Activated CD4-positive, alpha-beta T cell treated with anti-CD3 and anti-CD28 coated beads, Interleukin-2, amount 10 ng/mL, durations not matched to agents 24 days and 14 days (primary cell): ENCODE measurements at places on chromosomes 1 and 21. TPM values are rescaled to one million over a fixed set of nuclear protein-coding genes. Genes with fewer than 3 reads are reported as not detected.
A peak's percentile ranks its signal among the peaks of the same experiment; 100 is the strongest.

Gene LTN1
- 25.6 and 31.0 TPM in 2 replicates for total RNA-seq

DNA sequence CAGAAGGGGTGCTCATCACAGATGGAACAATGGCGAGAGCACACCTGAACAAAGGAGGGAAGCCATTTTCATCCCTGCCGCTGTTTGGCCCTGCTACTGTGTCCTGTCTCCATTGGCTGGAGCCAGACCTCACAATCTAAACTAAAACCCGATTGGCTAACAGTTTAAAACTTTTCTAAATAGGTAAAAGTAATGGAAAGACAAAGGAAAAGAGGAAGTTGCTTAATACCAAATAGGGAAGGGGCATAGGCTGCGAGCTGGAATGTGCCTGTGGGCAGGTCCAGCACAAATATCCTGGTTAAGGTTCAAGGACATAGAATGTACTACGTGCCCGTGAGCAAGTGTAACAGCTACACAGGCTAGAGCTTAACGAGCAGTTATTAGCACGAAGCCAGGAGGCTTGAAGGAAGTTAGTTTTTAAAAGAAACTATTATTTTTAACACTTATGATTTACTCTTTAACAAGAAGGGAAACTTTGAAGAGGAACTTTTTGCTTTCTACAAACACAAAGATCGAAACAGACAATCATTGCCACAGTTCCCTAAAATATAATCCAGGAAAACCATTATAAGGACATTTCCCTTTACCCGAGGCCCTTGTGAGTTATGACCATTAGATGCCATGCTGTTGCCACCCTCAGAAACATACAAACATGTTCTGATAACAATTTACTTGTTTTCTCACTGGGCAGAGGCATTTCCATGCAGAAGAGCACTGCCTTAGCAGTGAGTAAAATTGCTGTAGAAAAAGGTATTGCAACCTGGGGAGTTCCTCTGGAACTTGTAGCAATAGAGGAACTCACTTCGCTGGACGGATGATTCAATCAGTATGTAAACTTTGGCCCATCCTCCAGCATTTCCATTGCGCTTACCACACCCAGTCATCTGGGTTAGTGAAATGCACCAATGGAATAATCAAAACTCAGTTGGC, 4.8 kb upstream of the PTTG1IP start:
- H3K36me3 ChIP-seq: peaks cover 2% of the 10 kb centered on the region
- H3K27ac ChIP-seq: no peak overlapping the region
- DNase-seq: no peak
- H3K27me3 ChIP-seq: no peaks in the 10 kb centered on the region

Gene TFF1
- not detected in 2 replicates for total RNA-seq

GRCh38 chr1:34477632-34478141, 277.2 kb upstream of the GJB5 start:
- no peak for DNase-seq
- no peak overlapping the region for H3K4me3 ChIP-seq
- no peaks in the 10 kb centered on the region for H3K27me3 ChIP-seq
- H3K27ac ChIP-seq: no peak overlapping the region
- no peaks in the 10 kb centered on the region for H3K4me1 ChIP-seq

- H3K27me3 ChIP-seq: no peaks in the 10 kb centered on the region
- no peak overlapping the region for H3K27ac ChIP-seq
- DNase-seq: no peak
- H3K4me1 ChIP-seq: peaks cover 28% of the 10 kb centered on the region
- peaks cover 4% of the 10 kb centered on the region for H3K36me3 ChIP-seq
Observed at GRCh38 chr1:232586679-232587078, 43.3 kb downstream of the SIPA1L2 start.

- H3K4me1 ChIP-seq: peaks cover 60% of the 10 kb centered on the region
- peaks cover 34% of the 10 kb centered on the region for H3K36me3 ChIP-seq
- peak overlapping the region; percentile 49 for H3K27ac ChIP-seq
- no peak for DNase-seq
Observed at GRCh38 chr21:42397746-42398394, 2.0 kb upstream of the TMPRSS3 start.

GRCh38 chr21:34180407-34180806, 107.0 kb downstream of the MRPS6 start:
- peaks cover 2% of the 10 kb centered on the region for H3K27me3 ChIP-seq
- DNase-seq: no peak
- H3K4me3 ChIP-seq: no peak overlapping the region
- peaks cover 2% of the 10 kb centered on the region for H3K36me3 ChIP-seq

Gene CD5L
- not detected in 2 replicates for total RNA-seq

Gene NBPF6
- 0.26 and 0.40 TPM in 2 replicates for total RNA-seq

Gene TMEM52
- total RNA-seq: 1.1 and 3.1 TPM in 2 replicates

Gene AIM2
- total RNA-seq: 75.9 and 80.1 TPM in 2 replicates

Gene TNFRSF1B
- total RNA-seq: 145 TPM in 2 replicates
